ENCODE measurements at places on chromosomes 1 and 21.
A peak's percentile ranks its signal among the peaks of the same experiment; 100 is the strongest.

- DNase-seq: peak; percentile 58
Measured at GRCh38 chr1:43858324-43858723, 75.3 kb upstream of the ARTN start.

GRCh38 chr1:230301822-230302221, 124.3 kb downstream of the PGBD5 start:
- DNase-seq: no peak

- DNase-seq: no peak
Measured at GRCh38 chr21:34553151-34553952, 41.3 kb upstream of the KCNE1 start.

DNA sequence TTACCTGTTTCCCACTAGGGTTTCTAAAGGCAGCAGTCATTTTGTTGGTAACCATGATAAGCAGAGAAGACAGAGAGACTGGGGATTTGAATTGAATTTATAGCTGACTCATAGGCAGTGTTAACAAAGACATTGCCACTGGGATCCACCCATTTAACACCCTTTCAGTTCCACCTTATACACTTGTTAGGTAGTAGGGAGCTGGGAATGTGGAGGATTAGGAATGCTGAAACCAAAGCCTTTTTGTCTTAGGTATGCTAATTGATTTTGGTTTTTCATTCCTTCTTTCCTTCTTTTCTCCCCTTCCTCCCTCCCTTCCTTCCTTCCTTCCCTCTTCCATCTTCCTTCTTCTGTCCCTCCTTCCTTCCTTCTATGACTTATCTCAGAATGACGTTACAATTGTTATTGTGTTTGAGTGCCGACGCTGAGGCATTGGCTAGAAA, 7.5 kb upstream of the EVI5 start:
- no peak for DNase-seq

- DNase-seq: peak; percentile 84
Measured at GRCh38 chr1:225911191-225912130, 12.6 kb downstream of the PYCR2 start.

DNA sequence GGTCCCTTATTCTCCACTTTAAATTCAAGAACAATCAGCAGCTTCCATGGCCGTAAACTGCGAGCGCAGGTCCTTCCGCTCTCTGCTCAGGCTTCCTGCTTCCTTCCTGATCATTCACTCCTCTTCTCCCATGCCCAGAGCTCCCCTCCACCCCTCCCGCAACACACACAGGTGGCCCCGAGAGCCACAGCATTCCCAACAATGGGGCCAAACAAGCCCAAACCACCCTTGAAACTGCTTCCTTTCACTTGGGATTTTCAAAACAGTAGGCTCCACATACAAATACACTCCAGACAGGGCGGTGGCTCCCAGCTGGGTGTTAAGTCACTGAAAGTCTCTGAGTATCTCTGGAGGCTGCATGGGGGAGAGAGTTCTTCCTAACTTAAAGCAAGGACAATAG, 11.4 kb downstream of the FAM89A start:
- DNase-seq: no peak

DNA sequence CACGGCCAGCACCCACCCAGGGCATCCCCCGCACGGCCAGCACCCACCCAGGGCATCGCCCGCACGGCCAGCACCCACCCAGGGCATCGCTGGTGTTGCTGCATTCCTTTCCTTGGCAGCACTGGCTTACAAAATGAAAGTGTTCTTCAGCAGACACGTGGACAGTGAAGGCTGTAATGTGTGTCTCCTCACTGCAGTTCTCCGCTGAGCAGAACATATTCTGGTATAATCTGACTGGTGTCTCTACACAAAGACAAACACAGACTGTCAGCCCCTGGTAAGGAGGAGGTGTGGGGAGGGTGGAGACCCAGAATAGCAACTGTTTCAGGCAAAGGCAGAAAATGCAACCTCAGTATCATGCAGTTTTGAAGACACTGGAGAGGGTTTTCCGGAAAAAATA, 7.3 kb downstream of the LYPD8 start:
- no peak for DNase-seq

DNA sequence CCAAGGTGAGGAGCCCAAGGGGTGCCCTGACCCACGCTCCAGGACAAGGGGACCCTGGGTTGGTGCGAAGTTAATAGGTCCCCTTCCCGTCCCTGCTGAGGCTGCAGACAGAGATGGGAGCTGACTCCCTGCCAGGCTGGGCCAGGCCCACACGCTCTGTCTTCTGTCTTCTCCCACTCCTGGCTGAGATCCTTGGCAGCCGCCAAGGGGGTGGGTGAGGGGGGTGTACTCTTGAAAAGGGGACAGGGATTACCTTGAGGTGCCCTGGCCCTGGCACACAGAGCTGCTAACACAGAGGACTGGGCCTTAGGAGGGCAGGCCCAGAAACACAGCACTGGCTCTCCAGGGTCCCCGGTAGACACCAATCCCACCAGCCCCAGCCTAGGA, 11.0 kb upstream of the CTRC start:
- no peak for DNase-seq

DNA sequence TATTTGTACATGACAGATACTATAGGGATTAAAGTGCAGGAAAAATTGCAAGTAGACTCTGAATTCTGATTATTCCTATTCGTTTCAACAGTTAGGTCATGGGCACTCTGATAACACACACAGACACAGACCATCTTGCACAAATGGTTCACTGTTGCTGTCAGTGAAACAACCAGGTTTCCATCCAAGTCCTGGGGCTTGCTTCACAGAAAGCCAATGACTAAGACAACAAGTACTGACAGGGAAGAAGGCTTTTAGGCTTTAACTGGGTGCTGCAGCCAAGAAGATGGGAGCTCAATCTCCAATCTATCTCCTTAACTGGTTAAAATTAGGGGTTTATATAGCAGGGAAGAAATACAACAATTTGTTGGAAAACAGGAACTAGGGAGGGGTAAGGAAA, 57.6 kb downstream of the RIMS3 start:
- no peak for DNase-seq

DNA sequence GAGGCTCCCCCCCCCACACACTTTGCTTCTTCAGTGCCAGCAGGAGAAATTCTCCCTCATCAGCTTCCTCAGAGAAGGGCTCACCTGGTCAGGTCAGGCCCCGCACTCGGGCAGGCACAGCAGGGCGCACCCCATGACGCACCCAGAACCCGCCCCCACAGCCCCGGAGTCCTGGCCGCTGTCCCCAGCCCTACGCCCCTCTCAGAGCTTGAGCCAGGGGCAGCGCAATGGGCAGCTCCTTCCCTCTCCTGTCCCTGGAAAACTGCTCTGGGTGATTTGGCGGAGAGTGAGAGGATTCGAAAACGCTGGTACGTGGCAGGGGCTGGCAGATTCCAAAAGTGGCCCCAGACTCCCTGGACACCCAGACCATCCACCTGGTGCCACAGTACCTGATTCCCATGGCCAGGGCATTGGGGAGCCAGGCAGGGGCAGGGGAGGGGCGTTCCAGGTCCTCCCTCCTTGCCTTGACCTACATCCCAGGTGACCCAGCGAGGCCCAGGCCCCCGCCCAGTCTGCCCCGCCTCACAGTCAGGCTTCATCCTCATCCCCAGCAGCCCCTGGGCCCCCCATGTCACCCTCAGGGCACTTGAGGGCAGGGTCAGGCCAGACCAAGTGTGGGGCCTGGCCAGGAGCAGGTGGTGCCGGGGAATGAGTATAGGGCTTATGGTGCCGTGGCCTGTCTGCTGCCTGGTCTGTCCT, 23.7 kb downstream of the RRP1 start:
- DNase-seq: no peak

DNA sequence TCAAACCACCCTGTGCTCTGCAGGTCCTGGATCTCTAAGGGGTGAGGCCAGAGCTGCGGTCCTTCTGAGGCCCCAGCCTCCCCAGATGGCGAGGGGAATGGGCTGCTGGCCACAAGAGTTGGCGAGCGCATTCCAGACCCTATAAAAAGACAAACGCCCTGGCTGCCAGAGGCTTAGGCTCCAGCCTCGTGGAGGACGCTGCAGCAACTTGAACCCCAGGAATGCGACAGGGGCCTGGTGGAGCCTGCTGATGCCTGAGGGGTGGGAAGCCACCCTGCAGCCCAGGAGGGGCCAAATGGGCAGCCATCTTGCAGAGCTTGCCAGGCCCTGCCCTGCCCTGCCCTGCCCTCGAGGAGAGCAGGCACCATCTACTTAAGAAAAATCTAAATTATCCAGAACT, 8.6 kb downstream of the CACNA1S start:
- DNase-seq: no peak

DNA sequence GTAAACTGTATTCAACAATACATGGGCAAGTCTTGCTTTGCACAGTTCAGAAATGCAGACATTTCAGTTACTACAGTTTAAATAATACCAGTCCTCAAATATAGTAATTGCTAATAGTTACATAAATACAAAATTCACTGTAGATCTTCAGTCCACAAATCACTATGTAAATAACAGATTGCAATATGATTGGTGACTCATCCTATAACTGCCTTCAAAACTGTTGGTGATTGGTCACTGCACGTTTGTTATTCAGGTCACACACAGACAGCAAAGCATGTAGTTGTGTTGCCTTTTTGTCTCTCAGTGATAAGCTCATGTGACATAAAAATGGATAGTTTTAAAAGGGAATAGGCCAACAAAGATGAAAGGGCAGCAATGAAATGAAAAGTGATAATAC, 186.5 kb upstream of the CTTNBP2NL start:
- DNase-seq: no peak

GRCh38 chr21:30552782-30553181, 8.3 kb downstream of the KRTAP19-7 start:
- DNase-seq: no peak

DNA sequence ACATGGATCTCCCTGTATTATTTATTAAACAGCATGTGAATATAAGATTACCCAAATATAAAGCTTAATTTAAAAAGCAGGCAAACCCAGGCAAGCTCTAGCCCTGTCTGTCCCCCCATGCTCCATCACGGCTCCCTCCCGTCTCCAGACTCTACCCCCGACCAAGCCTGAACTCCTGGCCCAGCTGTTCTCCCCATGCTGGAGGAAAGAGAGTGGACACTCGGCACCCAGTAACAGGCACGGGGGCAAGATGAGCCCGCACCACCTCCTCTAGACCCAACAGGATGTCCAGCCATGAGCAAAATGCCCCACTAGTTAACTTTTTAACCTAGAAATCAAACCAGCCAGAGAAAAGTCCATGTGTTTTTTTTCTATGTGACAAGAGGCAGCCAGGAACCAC, 19.3 kb downstream of the SLC19A1 start:
- DNase-seq: no peak

- peak; percentile 56 for DNase-seq
Measured at GRCh38 chr1:64886877-64887276, 79.5 kb downstream of the JAK1 start.

GRCh38 chr1:125087691-125088090, 3902.9 kb downstream of the SRGAP2C start:
- DNase-seq: no peak

- no peak for DNase-seq
Measured at GRCh38 chr1:67732750-67733151, 47.8 kb downstream of the GADD45A start.

DNA sequence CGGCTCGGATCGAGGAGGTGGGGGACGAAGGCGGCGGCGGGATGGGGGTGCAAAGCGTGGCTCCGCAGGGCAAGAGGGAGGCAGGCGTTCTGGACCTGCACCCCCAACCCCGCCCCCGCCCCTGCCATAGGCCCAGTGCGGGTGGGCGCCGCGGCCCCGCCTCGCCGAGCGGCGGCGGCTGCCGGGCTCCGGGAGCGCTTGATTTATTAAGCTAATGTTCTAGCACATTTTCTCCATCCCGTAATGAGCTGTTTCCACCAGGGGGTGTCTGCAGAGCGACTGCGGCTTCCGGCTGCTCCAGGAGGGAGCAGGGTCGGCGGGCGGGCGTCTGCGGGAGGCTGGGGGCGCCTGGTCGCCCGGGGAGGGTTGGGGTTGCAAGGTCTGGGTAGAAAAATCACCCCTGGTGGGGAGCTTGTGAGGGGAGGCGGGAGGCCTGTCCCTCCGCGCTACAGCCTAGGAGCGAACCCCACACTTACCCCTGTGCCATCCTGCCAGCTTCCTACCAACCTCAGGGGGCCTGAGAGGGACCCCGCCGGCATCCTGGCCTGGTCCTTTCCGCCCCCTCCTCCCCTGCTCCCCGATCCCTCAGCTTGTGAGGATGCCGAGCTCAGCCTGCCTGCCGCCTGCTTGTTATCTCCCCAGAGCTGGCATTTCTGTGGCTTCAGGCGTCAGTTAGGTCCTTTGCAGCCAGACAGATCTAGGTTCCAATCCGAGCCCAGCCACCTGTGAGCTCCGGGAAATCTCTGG, 48.5 kb upstream of the ACOT11 start:
- DNase-seq: peak; percentile 77

DNA sequence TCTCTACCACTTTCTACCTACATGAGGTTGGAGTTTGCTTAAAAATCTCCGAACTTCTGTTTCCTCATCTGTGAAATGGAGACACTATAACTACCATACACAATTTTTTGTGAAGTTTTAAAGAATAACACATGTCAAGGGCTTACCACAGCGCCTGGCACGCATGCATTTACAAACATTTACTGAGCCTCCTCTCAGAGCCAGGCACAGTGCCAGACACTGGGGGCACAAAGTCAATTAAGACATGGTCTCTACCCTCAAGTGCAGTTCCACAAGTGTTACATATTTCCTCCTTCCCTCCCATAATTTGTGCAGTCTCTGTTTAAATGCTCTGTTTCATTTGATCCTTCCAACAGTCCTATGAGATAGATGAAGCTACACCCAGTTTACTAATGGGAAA, 356.4 kb upstream of the ESRRG start:
- DNase-seq: no peak

GRCh38 chr1:41891199-41891896, 27.4 kb downstream of the HIVEP3 start:
- DNase-seq: peak; percentile 47

DNA sequence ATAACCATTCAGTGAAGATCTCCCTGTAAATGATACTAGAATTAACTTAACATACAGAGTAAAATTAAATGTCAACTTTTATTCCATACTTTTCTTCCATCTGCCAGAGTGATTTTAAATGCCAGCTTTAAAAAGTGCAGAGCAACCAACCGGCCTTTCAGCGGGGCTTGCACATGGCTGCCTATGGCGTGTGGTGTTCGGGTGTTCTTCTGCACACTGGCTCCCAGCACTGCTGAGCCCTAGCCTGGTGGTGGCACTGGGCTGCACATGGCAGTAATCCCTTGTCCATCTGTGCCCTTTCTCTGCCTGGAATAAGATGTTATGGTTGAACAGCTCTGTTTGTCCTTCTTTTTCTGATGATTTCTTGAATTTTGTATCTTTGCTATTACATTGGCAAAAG, 156.3 kb downstream of the SNX7 start:
- DNase-seq: no peak

- no peak for DNase-seq
Measured at GRCh38 chr1:44511769-44512168, 106.7 kb downstream of the RNF220 start.
